ENCODE measurements at places on chromosomes 4 and X.

- no peak for DNase-seq
Observed at GRCh38 chr4:21470535-21470934, 478.0 kb downstream of the KCNIP4 start.

DNA sequence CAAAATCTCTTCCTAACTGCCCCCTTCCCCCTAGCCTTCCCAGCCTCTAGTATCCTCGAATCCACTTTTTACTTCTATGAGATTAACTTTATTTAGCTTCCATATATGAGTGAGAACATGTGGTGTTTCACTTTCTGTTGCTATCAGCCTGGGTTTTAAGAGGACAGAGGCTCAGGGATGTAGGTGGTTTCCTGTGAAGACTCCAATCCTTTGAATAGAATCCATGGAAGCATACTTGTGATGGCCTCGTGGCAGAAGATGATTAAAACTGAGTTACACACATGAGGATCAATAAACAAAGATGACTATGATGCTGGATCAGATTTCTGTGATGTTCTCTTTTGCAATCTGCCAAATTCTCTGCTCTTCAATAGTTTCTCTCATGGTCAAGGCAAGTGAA is 29.8 kb downstream of the CD99L2 start:
- DNase-seq: no peak

- DNase-seq: no peak
Observed at GRCh38 chr4:28247805-28248204, 1387.2 kb downstream of the STIM2 start.

DNA sequence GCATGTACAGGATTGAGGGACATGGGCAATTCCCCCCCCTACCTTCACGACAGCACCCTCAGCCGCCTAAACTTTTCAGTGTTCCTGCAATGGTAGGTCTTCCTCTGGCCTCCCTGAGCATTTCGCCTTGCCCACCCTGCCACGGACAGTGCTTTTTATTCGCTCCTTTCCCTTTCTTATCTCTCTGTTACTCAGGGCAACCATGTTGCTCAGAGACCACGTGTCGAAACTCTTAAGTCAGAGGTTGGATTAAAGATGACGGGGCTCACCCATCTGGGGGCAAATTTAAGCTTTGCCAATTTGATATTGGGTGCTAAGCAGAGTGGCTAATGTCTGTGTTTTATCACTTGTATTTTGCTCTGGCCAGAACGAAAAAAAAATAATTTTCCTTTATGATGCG is 20.4 kb downstream of the TENM3 start:
- no peak for DNase-seq

DNA sequence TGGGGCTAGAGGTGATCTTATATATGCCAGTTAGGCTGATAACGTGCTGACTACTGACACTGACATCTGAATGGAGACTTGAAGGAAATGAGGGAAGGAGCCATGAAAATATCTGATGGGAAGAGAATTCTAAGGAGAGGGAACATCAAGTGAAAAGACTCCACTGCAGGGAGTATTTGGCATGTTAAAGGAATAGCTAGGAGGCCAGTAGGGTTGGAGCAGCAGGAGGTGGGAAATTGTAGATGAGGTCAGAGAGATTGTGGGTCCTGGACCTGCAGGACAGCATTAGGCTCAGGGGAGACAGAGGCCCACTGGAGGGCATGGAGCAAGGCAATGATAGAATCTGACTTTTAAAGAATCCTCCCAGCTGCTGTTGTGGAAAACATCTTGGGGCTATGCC is 55.8 kb upstream of the NSUN7 start:
- no peak for DNase-seq

DNA sequence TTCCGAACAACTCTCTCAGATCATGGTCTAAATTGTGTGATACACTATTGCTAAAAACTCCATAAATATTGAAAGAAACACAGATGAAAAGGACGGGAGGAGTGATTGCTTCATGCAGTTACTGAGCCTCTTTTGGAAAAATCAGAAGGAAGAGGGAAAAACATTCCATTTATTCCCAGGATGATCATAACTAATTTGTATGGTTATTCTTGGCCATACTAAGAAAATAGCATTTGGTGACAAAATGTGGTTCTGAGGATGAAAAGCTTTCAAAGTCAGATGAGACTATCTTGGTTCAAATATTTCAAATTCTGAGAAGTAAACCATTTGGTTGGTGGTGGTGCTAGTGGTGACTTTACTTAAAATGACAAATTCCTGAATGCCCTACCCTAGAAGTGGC is 305.4 kb upstream of the LDB2 start:
- no peak for DNase-seq

Measured in endodermal cell (in vitro differentiated cells).